T-helper 2 cell treated with Interferon-gamma antibody and Interleukin-4, amounts not matched to agents 100 ng/mL and 5 ng/mL, for 36 hours (primary cell): ENCODE measurements at places on chromosomes 2 and 18. TPM values are rescaled to one million over a fixed set of nuclear protein-coding genes. Genes with fewer than 3 reads are reported as not detected.

The CCDC138 gene
- total RNA-seq, result 10.9 and 11.1 TPM in 2 replicates

The AP1S3 gene
- 8.8 and 10.8 TPM in 2 replicates for total RNA-seq

The POTEC gene
- not detected in 2 replicates for total RNA-seq

The TMEM198 gene
- 0.41 and 0.77 TPM in 2 replicates for total RNA-seq

The IL1F10 gene
- total RNA-seq, result not detected in 2 replicates

The FSHR gene
- not detected in 2 replicates for total RNA-seq

The STRADB gene
- total RNA-seq, result 14.4 and 18.1 TPM in 2 replicates

The LCT gene
- total RNA-seq, result 0.64 and 0.86 TPM in 2 replicates

The ASTL gene
- 0.45 TPM in 1 of 2 replicates, not detected in the other for total RNA-seq

The STEAP3 gene
- 0.09 and 0.27 TPM in 2 replicates for total RNA-seq

The TCF23 gene
- not detected in 2 replicates for total RNA-seq

The CHCHD5 gene
- 29.1 and 36.0 TPM in 2 replicates for total RNA-seq

The ALPI gene
- total RNA-seq, result not detected in 2 replicates

The EPB41L3 gene
- total RNA-seq, result 1.6 and 1.8 TPM in 2 replicates

The ZNF521 gene
- total RNA-seq, result not detected in 2 replicates

The MYO7B gene
- 1.6 and 1.7 TPM in 2 replicates for total RNA-seq

The PTPRM gene
- total RNA-seq, result 4.2 and 6.9 TPM in 2 replicates

The AMMECR1L gene
- total RNA-seq, result 14.6 and 16.4 TPM in 2 replicates

The PUS10 gene
- 6.1 and 7.6 TPM in 2 replicates for total RNA-seq
